Iris pigment epithelial cell (primary cell): ENCODE measurements at places on chromosomes 6 and 20.
A peak's percentile ranks its signal among the peaks of the same experiment; 100 is the strongest.

DNA sequence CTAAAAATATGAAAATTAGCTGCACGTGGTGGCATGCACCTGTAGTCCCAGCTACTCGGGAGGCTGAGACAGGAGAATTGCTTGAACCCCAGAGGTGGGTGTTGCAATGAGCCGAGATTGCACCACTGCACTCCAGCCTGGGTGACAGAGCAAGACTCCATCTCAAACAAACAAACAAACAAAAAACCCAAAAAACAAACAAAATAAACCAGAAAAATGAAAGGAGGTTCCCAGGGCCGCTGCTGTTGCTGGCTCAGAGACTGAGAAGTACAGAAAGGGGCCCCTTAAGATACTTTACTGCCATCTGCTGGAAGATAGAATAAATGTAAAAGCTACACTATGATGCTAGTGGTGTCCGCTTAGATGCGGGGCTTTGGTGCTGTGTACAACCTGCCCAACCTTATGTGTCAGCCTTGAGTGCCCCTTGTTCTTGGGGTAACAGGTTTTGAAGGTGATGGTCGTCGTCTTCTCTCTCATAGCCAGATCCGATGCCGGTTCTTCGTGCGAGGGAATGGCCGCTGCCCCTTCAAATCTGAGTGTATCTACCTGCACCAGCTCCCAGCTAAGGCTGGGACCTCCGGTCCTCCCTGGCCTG is 2.8 kb upstream of the FANCE start:
- peak; percentile 64 for DNase-seq

- no peak for DNase-seq
These were observed 460.0 kb upstream of the NOX3 start for GRCh38 chr6:155915651-155916050.

- no peak for DNase-seq
These were observed 130.8 kb downstream of the JPH2 start for GRCh38 chr20:44056010-44056698.

DNA sequence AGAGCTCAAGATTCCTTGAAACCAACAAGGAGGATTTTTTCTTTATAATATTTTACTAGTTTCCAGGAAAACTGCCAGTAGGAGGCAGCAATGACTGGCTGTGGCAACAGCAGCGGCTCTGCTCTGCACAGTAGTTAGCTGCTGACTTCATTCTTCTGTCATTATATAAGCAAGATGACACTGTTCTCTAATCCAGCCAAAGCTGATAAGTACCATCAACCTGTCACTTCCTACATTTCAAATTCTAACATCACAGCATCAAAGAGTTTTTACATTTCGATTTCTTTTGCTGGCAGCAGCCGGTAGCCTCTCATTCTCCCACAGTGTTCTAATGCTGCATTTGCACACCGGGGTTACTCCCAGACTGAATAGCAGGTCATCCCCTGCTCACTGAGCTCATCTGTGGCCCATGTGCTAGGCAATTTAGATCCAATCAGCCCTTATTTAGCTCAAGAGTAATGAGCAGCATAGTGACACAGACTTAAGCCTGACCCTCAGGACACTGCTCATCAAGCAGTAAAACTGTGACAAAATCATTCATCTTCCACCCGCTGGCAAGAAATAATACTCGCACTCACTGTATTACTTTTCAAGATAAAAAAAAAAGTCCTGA is 67.8 kb downstream of the MMS22L start:
- DNase-seq = peak; percentile 74

DNA sequence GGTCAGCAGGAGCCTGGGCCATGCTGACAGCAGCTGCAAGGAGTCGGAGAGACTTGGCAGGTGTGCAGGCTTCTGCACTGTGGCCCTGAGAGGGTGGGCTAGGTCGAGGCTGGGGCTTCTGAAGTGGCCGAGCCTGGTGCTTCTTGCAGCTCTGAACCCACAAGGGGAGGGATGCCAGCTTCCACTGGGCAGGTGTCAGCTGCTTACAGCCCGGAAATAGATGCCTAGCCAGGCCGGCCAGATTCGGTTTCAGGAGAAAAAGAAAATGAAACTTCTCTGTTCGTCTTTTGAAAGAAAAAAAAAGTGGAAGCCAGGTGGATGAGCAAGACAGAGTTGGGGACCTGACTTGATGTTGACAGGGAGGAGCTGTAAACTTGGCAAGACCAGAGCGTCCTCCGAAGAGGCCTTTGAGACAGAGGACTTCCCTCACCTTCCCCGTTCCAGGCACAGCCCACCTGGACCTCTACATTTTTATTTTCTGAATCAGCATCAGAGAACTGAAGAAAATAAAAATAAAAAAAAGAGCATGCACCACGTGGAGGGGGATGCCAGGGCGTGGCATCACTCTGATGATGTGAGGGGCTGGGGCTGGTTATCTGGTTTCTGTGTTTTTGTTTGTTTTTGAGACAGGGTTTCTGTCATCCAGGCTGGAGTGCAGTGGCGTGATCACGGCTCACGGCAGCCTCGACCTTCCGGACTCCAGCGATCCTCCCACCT is at the start of gene ZBP1:
ZBP1 (minus strand) TSS at position 153 of the 717 bp plus-strand sequence; CDS start at position 22, 131 bp downstream.
- DNase-seq = no peak

DNA sequence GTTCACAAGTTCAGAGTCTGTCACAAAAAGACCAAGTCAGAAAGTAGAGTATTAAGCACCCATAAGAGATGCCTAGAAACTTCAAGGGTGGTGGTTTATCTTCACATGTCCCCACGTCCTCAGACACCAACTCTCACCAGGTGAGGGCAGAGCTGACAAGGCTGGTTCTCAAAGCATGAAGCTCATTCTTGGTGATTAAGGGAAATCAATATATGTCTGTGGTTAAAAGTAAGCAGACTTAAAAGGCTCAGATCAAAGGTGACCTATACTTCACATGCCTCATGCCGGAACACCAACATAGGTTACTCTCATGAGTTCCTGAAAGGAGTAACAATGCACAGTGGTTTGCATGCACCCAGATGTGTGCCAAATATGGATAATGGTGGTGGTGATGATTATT is 27.0 kb downstream of the IL17A start:
- DNase-seq = no peak

- DNase-seq = no peak
These were observed 539 bp upstream of the BHLHE23 start for GRCh38 chr20:63007360-63007645.

GRCh38 chr6:89817481-89817880 is 2.1 kb downstream of the MDN1 start:
- no peak for DNase-seq

DNA sequence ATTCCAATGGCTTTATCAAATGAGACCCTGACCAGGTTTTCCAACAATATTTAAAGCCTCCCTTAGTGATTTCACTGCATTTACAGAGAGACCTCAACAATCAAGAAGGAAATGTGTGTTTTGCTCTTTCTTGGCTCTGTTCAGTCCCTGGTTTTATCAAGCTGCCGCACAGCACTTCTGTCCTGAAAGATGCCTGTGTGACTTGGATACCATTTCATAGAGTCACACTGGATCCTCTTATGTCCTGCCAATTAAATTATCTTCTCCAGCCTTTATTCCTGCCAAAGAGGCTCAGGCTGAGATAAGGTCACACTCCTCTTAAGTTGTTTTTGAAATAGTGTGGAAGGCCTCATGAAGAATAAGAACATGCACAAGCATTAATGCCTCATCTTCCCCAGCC is 197.0 kb upstream of the RNF217 start:
- DNase-seq = no peak

GRCh38 chr20:12728782-12729181 is 280.0 kb upstream of the SPTLC3 start:
- DNase-seq = no peak

- peak; percentile 52 for DNase-seq
These were observed 65.8 kb downstream of the SHPRH start for GRCh38 chr6:145898376-145898775.

DNA sequence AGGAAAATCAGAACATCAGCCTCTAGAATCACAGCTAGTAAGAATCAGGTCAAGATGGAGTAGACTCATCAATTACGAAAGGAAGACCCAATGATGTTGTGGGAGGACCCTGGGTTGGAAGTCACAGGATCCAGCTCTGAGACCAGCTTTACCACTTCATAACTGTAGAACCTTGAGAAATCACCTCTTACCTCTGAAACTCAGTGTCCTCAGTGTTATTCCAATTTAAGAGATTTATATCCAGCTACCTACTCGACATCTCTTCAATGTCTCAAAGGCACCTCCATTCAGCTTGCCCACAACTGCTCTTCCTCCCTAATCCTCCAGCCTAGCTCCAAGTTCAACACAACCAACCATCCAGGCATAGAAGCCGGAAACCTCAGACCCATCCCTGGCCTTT is 16.3 kb downstream of the MRPL14 start:
- DNase-seq = no peak
